ENCODE measurements at places on chromosomes 2 and 18. TPM values are rescaled to one million over a fixed set of nuclear protein-coding genes. Genes with fewer than 3 reads are reported as not detected.
A peak's percentile ranks its signal among the peaks of the same experiment; 100 is the strongest.

Gene REG3G
- not detected for total RNA-seq

Gene LAMA3
- total RNA-seq = 60.6 TPM

Gene AGAP1
- total RNA-seq = 25.6 TPM

- no peak for DNase-seq
Observed at GRCh38 chr18:26461405-26461804, 86.9 kb downstream of the KCTD1 start.

- DNase-seq = no peak
Observed at GRCh38 chr2:12302691-12303090, 414.0 kb upstream of the TRIB2 start.

DNA sequence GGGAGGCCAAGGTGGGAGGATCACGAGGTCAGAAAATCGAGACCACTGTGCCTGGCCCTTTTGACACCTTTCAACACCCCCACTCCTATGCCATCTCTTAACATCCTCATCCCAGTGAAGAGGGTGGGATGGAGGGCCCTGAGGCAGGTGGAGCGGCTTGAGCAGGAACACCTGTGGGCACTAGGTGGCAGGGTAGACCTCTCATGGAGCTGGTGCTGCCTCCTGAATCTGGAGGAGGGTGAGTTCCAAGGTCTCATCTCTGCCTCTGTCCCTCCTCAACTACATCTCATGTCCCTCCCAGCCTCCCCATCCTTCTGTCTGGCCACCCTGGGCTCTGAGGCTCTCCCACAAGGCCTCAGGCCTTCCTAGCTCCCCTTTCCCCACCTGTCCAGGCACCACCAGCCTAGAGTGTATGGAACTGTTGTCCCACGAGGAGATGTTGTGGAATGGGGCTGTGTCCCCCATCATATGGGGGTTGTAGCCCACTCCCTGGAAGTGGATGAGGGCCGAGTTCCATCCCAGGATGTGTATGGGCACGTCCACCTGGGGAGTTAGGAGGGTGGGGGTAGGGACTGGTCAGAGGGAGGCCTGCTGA, 17.0 kb upstream of the CRYBA2 start:
- DNase-seq = no peak

DNA sequence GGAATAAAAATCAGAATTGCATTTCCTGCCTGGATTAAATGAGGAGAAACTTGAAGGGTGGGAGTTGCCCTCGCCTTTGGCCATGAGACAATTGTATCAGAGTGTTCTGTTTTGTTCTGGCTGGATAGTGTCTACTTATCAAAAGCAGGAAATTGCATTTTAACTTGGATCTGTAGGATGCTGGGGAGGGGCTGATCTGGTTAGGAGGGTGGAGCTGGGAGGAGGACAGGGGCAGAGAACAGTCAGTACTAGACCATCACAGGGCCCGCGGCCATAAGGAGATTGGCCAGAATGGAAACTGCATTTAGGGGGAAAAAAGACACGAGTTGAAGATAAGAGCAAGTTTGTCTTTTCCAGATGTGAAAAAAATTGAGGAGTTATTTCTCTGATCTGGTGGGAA, 199.1 kb upstream of the POU3F3 start:
- peak; percentile 25 for DNase-seq

DNA sequence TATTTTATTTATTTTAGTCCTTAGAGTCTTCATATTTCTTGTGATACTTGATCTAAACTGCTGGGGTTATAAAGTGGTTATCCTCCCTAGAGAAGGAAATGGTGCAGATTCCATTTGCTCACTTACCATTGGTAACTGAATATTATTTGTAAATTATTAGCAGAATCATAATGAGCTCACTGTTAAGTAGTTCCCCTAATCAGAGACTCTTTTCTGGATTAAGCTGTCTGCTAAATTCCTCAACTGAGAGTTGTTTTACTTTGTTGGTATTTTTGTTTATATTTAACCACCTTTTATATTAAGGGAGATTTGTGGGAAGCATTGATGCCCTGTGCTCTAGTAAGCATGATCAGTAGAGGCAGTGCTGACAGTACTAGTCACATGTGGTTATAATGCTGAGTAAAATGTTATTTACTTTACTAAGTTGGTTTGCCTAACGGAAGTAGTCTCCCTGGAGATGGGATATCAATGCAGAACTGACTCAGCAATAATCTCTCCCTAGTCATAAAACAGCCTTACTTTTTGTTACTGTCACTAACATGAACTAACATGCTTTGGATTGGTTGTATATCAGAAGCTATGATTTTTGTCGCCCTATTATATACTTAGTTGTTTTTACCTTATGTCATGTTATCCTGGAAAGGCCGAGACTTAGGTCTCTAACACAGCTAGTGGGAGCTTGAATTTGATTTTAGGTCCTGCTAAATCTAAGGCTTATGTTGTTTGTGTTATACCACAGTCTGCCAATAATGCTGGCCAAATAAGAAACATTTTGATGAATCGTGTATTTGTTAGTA, 166.7 kb downstream of the MCFD2 start:
- DNase-seq = peak; percentile 20

- DNase-seq = peak; percentile 87
Observed at GRCh38 chr18:74396171-74397169, 60.6 kb downstream of the DIPK1C start.
